Epithelial cell of esophagus (primary cell): ENCODE measurements at places on chromosomes 6 and 20.
A peak's percentile ranks its signal among the peaks of the same experiment; 100 is the strongest.

DNA sequence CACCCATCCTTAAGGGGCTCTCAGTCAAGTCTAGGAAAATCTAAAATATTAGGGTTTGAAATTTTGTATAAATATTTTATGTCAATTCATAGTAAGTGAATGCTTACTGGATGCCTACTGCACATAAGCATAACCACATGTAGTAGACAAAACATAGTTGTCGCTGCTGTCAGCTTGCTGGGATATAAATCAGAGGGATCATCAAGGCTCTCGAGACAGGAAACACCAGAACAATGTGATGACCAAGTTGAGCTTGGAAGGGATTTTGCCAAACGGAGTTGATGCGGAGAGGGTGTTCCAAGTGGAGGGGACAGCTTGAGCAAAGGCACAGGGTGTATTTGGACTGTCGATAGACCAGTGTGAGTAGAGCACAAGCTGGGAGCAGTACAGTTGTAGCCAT is 105.8 kb upstream of the SUPT3H start:
- DNase-seq, result no peak

DNA sequence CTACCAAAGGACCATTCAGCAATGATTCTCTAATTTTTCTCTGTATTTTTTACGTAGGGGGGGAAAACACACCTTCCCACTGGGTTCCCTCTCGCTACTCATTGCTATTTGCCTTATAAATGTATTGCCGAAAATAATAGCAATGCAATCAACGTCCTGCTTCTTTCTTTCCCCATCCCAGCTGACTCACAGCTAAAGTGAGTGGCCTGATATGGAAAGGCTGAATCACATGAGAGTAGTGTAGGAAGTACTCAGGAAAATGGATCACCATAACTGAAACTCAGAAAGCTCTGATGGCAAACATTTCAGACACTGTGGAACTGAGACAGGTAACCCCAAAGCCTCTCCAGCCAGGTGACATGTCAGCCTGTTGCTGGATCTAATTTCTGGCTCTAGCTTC is 49.3 kb upstream of the SRPK1 start:
- peak; percentile 77 for DNase-seq

GRCh38 chr20:49659056-49659455 is 54.6 kb downstream of the B4GALT5 start:
- DNase-seq, result no peak

DNA sequence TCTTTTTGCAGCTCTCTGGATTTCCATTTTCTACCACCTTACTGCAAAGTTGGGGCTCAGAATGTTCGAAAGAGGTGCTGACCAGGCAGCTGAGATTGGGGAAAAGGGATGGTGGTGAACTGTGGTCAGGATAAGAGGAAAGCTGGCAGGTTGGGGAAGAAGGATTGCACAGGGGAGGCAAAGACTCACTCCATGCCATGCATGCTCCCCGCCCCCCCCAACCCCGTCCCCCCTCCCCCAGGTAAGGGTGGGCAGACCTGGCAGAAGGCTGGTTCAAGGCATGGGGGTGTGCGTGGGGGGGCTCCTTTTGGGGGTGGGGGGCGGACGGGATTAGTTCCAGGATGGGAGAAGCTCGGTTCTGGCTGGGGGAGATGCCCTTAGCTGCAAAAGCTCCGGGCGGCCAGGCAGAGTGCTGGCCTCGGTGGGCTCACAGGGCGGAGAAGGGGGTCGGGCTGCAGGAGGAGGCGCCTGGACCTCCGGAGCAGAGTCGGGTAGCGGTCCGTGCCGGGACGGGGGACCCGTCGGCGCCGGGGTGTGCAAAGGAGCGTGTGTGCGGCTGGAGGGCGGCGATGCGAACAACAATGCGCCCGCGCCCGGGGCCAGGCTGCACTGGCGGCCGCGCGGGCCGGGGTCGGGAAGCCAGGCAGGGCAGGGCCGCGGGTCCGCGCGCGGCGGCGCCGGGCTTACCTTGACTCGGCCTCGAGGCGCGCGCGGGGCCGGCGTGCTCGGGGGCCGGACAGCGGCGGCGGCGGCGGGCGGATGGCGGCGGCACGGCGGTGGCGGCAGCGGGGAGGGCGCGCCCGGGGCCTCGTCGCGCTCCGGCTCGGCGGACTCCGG is 880 bp downstream of the ADNP start:
- DNase-seq, result peak; percentile 24

GRCh38 chr20:41038878-41039404 is 10.3 kb downstream of the TOP1 start:
- DNase-seq, result no peak

DNA sequence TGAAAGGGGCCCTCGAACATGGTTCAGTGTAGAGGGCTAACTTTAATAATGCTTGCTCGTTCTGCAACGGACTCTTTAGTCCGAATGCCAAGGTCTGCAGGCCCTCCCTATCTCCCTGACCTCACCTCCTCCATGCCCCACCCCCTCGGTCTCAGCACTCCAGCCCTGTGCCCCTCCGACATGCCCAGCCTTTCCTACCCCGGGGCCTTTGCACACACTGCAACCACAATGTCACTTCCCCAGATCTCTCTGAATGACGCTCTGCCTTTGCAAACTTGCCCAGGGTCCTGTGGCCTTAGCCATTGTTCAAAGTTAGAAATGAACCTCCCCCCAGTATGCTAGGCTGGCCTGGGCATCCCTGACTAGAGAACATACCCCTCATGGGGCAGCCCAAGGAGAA is 50.0 kb upstream of the NFATC2 start:
- DNase-seq, result no peak

- DNase-seq, result peak; percentile 50
These were observed 106.9 kb downstream of the TRDN start for GRCh38 chr6:123529843-123530242.

DNA sequence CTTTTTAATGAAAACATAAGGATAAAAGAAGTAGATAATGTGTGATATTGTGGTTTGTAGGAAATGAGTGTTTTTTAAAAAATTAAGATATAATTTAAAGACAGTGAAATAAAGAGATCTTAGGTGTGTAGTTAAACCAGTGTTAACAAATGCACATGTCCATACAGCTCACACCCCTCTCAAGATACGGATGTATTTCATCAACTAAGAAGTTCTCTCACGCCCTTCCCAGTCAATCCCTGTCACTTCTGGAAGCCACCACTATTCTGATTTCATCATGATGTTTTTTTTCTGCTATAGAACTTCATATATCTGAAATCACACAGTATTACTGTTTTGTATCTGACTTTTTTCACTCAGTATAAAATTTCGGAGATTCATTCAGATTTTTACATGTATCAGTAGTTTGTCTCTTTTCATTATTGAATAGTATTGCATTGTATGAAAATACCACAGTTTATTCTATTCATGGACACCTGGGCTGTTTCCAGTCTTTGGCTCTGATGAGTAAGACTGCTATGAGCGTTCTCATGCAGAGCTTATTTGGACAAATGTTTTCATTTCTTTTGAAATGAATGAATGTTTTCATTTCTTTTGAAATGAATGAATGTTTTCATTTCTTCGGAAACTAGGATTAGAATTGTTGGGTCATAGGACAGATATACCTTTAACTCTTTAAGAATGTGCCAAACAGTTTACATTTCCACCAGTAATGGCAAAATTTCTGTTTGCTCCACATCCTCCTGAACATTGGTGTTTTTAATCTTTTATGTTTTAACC is 49.7 kb upstream of the ELOVL5 start:
- peak; percentile 24 for DNase-seq

- DNase-seq, result peak; percentile 37
These were observed 98.1 kb upstream of the AKAP12 start for GRCh38 chr6:151141685-151142084.

GRCh38 chr6:150267686-150268561 is 100.9 kb upstream of the IYD start:
- DNase-seq, result peak; percentile 96

GRCh38 chr6:32982084-32982701 is 13.8 kb downstream of the BRD2 start:
- no peak for DNase-seq
